ENCODE measurements at places on chromosomes 7 and 10. TPM values are rescaled to one million over a fixed set of nuclear protein-coding genes. Genes with fewer than 3 reads are reported as not detected.

SLC18A3 gene
- total RNA-seq = not detected

SLC13A1 gene
- total RNA-seq = not detected

NEUROG3 gene
- not detected for total RNA-seq

HYAL4 gene
- total RNA-seq = not detected

NAMPT gene
- 61.7 TPM for total RNA-seq

AVPI1 gene
- total RNA-seq = 0.68 TPM

PVRIG gene
- total RNA-seq = 72.5 TPM

TMEM196 gene
- total RNA-seq = not detected

CLDN3 gene
- not detected for total RNA-seq

MINDY4 gene
- 1.3 TPM for total RNA-seq

CABCOCO1 gene
- not detected for total RNA-seq

KLF14 gene
- total RNA-seq = not detected

NCF1 gene
- total RNA-seq = 5.2 TPM
